ENCODE measurements at places on chromosomes 2 and 18.

DNA sequence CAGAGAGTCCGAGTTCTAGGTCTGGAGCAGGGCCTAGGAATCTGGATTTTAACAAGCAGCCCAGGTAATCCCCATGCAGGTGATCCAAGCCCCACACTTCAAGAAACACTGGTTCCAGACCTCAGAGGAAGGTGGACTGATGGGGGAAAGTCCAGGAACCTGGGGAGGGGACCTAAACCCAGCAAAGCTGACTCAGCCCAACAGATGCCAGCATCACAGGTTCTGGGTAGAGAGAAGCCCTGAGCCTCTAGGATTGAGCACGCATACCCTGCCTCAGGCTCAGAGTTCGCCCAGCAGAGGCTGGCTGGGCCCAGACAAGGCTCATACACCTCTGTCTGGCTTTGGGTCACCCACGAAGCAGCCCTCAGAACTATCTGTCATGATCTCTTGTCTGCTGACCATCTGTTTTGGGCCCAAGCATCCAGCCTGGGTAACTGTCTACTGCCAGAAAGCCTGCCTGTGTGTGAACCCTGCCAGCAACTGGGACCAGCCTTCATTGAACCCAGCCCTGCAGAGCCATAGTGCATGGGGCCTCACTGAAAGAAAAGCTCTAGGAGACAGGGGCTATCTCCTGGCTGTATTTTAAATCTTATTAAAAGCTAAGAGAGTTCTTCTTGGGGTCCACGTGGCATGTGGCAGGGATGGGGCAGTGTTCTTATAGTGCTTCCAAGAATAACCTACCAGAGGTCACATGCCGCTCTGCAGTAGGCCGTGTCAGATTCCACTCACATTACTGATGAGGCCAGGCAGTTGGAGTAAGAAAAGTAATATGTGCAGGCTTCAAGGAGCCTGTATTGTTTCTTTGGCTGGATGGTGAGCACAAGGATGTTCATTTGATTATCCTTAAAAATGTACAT lies 7.4 kb downstream of the TMEM127 start:
- DNase-seq: no peak

GRCh38 chr18:45654677-45655076 lies 39.4 kb downstream of the SLC14A2 start:
- no peak for DNase-seq

GRCh38 chr2:64794426-64794995 lies 140.8 kb upstream of the SERTAD2 start:
- DNase-seq: no peak

GRCh38 chr2:51813247-51813646 lies 781.3 kb upstream of the NRXN1 start:
- DNase-seq: peak; percentile 73

DNA sequence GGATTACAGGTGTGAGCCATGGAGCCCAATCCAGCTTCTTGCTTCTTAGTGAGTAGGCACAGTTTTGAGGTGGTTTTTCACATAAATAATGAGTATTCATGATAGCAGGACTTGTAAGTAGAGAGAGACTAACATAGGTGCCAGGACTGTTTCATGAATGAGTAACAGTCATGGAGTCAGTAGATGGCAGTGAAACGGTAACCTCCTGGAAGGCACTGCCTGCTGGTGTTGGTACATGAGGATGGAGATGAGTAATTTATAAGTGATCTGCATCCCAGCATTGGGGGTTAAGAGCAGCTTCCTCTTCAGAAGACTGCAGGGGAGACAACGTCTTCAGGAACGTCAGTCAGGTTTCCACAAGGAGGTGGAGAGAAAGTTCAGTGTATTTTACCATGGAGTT lies 143.8 kb downstream of the HAUS1 start:
- no peak for DNase-seq

DNA sequence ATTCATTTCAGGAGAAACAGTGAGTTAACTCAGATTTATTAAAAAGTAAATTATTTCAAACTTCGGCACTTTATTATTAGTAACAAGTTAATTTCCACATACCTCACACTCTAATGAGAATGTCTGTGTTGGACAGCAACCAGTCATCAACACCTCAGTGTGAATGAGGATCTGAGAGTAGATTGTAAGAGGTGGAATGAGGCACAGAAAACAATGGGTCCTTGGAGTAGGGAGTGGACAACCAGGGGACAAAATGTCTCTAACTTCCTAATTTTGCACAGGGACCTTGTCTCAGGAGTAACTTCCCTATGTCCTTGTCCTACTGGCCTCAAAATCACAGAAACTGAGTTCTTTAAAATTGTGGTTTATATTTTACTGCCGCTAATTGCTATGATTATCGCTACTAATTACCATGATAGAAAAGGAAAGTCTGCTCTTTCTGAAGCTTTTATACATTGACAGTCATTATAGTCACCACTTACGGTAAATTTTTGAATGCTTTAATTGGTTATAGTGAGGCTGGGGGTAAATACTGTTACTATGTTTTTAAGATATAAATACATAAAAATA lies 82.2 kb upstream of the LRPPRC start:
- DNase-seq: no peak

- no peak for DNase-seq
Observed at GRCh38 chr2:85734015-85734414, 19.8 kb upstream of the ATOH8 start.

- DNase-seq: no peak
Observed at GRCh38 chr2:217845301-217845700, 157.5 kb downstream of the TNS1 start.

DNA sequence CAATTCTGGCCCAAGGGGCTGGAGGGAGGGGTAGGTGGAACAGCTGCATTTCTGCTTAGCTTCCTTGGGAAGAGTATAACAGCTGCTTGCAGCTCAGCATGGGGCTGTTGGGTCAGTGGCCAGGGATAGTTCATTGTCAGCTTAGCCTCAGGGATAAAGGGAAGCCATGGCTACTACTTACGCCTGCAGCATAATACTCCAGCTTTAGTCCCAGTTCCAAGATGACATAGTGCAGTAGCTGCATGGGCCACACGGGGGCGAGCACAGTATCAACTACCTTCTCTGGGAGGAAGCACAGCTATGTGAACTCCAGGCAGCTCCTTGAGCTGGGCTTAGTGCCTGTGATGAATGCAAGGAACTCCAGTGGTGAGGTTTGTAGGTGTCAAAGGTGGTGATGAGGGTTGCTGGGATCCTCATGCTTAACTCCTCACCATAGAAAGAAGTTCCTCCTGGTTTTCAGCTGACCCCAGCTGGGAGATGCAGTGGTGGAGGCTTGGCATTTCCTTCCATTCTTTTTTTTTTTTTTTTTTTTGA lies 35.4 kb upstream of the RHOB start:
- peak; percentile 83 for DNase-seq

DNA sequence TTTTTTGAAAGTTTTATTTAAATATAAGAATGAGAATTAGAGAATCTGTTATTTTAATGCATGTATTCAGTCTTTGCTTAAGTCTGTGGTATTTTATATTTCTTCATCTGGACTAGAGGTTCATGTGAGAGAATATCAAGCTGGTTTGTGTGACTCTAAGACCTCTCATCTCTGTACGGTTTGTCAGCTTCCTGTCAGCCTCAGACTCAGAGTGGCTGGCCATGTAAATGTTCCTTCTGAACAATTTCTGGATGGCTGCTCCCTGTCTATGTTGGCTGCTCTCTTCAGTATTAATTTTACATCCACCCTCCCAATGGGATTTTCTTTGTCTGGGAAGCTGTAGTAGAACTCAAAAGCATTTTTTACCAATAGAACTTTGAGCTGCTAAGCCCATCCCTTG lies 225.3 kb upstream of the THUMPD2 start:
- DNase-seq: peak; percentile 43

DNA sequence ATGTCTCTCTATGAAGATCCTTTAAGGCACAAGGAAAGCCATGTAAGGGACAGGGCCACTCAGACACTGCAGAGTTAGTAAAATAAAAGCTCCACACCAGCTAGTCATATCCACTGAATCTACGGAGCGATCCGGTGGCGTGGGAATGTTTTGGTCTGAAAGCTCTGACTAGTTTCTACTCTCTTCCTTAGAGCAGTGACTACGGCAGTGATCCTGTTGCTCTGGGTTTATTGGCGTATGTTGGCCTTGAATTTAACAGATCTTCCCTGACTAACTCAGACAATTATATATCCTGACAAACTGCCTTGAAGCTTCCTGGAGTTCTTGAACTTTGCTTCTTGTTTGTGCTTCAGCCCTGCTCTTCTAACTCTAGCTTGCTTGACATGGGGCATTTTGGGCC lies 115.3 kb upstream of the FZD5 start:
- DNase-seq: no peak

DNA sequence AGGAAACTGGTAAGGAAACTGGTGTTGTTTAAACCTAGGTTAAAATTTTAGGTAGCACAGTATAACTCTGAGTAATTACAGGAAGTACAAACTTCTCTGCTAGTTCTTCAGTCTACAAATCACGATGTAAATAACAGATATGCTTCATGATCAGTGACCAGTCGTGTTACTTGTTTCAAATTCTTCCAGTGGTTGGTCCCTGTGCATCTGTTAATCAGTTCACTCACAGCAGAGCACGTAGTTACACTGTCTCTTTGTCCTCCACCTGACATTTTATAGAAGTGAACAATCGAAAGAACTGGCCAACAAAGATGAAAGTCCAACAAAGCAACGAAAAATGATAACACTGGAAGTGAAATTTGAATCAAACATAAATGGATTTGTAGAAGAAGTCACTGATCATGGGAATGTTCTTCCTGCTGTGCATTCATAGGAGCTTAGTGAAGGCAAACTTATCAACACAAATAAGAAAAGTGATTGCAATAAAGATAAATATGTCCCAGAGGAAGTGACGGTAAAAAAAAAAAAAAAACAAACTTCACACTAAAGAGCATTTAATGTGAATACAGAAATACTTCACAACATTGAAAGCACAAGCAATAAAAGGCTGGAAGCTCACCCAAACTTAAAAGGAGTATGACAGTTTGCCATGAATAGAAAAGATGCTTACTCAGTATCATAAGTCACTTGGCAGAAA lies 7.0 kb downstream of the EIF2AK2 start:
- no peak for DNase-seq

DNA sequence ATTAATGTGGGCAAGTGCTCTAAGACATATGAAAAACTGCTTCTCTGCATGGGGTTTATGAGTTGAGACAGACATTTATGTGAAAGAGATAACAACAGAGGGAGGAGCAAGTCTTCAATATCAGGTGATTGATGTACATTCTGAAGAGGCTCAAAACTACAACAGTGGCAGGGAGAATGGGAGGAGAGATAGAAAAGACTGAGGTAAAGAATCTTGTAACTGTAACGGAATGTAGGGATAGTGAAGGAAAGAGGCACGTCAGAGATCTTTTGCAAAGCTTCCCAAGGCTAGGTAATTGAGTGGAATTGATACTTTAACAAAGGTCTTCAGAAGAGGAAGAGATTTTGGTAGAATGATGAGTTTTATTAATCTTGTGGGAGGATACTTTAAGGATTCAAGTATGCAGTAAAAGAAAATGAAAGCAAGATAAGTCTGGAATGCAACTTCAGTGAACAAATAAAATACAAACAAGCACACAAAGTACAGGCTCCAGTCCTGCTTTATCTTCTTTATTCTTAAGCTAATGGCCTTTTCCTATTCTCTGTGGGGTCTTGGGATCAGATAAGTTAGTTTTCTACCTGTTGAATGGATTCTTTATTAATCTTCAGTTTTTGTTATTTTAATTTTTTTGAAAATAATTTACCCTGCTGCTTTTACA lies 15.0 kb downstream of the SMAD4 start:
- no peak for DNase-seq

DNA sequence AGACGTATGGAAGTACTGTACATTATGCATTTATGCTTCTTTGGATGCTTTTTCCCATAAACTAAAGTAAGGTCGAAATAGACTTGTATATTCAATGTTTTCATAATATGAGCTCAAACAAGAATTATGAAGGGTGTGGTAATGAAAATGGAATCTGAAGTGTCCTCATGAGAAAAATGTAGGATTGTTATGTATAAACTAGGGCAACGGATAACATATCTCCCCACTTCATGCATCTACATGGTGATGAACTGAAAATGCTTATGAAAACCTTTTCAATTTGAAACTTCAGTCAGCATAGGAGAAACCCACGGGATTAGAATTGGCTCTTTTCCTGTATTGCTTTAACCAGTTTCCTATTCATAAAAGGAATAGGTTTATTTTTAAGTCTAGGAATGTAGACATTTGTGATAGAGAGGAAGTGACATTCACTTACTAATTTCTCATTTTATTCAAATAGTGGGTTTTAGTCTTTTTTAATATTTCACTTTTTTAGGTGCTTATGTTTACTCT lies 608.2 kb upstream of the GCFC2 start:
- DNase-seq: no peak

- no peak for DNase-seq
Observed at GRCh38 chr18:35326695-35327387, 17.4 kb downstream of the ZNF24 start.

DNA sequence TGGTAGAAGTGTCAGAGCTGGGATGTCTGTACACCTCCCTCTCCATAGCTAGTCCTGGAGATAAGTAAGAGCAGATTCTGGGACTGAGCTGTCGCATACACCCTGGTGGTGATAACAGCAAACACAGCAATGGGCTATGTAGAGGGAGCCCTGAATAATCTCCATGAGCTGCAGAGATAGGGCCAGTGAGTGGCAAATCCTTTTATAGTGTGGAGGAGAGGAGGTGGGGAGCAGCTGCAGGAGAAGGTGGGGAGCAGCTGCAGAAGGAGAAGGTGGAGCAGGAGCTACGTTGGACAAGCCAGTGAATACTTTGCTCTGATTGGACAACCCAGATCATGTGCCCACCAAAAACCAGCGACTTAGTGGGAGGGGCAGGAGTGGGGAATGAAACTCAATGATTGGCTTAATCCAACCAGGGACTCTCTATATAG lies 85.5 kb downstream of the TMEM247 start:
- no peak for DNase-seq

- DNase-seq: no peak
Observed at GRCh38 chr18:10122988-10123950, 209.5 kb downstream of the VAPA start.

DNA sequence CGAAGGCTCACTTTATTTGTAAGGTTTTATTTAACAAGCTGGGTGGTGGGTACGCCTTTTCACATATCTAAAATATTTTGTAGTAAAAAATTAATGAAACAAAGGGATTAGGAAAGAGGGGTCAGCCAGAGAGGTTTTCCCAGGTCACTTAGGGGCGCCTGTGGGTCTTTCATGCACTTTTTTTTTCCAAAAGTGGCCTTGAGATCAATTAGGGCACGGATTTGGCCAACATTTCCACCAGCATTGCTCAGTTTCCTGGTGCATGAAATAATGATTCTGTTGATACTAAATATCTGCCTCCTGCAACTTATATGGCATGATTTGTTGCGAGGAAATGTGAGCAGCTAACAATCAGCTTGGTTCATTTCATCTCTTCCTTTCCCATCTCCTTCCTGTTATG lies 67.6 kb upstream of the ZCCHC2 start:
- DNase-seq: no peak

- peak; percentile 87 for DNase-seq
Observed at GRCh38 chr2:233711312-233712008, 1.2 kb upstream of the UGT1A5 start.

- peak; percentile 31 for DNase-seq
Observed at GRCh38 chr18:42112657-42113420, 157.8 kb downstream of the PIK3C3 start.

Data from fibroblast of the aortic adventitia (primary cell).